ENCODE measurements at places on chromosomes 6 and 20.

- no peak for DNase-seq
Observed at GRCh38 chr6:136324686-136325380, 35.2 kb upstream of the BCLAF1 start.

DNA sequence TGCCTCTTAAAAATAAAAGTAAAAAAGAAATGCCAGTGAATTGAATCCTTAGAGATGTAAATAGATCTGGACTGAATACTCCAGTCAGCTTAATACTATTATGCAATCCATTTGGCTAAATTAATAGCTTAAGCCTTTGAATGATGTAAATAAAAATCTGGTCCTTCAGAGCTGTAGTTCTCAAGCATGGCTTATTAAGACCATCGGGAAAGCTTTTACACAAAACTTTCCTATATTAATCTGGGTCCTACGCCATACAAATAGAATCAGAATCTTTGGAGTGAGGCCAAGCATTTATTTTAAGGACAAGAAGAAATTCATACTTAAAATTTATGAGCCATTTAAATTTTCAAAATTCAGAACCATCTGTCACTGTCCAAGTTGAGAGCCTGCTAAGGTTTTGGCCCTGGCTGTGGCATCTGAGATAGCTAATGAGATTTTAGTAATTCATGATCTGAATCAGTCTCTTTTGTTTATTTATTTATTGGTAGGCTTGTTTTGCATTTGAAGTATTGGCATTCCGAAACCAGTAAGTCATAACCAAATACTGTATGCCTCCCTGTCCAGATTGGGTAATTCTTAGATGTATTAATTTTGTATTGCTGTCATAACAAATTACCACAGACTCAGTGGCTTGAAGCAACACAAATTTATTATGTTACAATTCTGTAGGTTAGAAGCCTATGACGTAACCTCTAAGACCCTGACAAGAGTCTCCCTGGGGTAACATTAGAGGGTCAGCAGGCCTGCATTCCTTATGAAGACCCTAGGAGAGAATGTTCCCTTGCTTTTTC lies 228.1 kb upstream of the RAB32 start:
- DNase-seq, result no peak

DNA sequence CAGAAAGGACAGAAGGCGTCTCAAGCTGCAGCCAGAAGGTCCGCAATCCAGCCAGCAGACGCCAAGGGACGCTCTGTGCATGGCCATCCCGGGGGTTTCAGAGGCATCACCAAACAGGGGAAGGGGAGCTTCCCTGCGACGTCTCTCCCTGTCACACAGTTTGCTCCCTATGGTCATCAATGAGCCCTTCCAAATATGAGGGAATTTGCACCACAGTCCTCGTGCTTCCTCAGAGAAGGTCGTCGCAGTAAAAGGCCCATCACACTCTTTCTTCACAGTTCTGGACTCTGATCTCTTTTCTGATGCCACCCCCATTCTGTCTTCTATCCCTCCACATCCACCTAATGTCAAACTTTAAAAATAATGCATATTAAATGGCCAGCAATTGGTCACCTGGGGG lies 10.2 kb upstream of the FOXC1 start:
- no peak for DNase-seq

DNA sequence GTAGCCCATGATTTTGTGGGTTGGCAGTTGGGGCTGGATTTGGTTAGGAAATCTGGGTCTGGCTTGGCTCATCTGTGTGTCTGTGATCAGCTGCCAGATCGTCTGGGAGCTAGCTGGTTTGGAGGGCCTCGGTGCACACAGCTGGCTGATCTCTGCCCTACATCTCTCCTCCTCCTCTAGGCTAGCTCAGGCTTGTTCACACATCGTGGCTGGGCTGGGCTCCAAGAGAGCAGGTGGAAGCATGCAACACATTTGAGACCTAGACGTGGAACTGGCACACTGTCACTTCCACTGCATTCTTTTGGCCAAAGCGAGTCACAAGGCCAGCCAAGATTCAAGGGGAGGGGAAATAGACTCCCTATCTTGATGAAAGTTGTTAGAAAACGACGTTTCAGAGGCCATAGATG lies 15.9 kb downstream of the NDUFAF5 start:
- peak; percentile 94 for DNase-seq

GRCh38 chr6:143937668-143937970 lies 70.4 kb downstream of the PLAGL1 start:
- no peak for DNase-seq

DNA sequence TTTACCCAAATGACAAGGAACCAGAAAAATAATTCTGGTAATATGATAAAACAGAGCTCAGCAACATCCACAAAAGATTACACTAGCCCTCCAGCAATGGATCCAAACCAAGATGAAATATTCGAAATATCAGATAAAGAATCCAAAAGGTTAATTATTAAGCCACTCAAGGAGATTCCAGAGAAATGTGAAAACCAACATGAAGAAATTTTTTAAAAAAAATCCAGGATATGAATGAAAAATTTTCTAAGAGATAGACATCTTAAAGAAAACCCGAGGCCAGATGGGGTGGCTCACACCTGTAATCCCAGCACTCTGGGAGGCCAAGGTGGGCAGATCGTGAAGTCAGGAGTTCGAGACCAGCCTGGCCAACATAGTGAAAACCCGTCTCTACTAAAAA lies 124.4 kb downstream of the CDK19 start:
- DNase-seq, result no peak

GRCh38 chr20:45289942-45290676 lies 16.5 kb upstream of the RBPJL start:
- no peak for DNase-seq

DNA sequence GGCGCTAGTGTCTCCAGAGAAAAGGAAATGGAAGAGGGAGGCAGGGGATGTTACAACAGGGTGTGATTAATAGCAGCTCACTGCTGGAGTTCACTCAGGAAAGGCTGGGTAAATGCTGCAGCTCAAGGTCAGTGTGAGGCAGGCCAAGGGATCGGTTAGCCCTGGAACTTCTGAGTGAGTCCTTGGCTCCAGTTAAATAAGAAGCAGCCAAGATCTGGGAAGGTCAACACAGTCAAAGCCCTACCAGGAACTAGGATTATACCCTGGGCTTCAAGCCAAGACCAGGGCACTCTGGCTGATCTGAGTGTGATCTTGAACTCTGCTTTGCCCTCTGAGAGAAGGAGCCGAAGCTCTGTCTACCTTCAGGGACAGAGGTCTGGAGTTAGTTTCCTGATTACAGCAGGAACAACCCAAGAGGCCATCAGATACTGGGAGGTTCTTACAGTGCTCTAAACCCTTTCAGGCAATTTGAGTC lies 44.3 kb downstream of the TPD52L1 start:
- DNase-seq, result peak; percentile 79

DNA sequence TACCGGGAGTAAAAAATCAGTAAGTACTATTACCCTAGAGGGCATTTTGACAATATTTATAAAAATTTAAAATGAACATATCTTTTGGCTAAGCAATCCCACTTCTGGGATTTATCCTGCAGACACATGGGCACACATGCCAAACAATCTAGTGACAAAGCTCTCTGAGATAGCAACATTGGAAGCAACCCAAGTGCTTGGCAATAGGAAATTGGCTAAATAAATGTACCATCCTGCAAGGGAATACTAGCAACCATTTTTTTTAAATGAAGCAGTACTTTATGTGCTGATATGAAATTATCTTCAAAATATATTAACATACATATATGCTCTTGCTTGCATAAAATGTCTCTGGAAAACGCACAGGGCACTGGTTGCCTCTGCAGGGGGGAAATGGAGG lies 133.8 kb downstream of the SNX5 start:
- DNase-seq, result no peak

GRCh38 chr6:115885636-115886366 lies 174.9 kb downstream of the FRK start:
- no peak for DNase-seq

DNA sequence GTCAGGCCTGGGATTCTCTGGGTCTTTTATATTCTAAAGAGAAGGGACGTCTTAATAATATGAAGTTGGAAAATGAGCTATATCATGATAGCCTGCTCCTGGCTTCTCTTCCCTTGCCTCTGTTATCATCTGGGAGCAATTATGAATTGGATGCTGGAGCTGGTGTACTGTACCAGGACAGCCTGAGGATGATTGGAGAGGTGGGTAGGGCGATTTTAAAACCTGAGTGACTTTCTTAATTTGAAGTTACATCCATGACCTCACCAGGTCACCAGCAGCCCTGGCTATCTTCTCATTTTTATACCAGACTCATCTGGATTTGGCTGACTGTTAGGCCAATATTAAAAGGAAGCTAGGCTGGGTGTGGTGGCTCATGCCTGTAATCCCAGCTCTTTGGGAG lies 317.6 kb downstream of the CLIC5 start:
- no peak for DNase-seq

GRCh38 chr6:16669227-16669626 lies 92.0 kb downstream of the ATXN1 start:
- no peak for DNase-seq

DNA sequence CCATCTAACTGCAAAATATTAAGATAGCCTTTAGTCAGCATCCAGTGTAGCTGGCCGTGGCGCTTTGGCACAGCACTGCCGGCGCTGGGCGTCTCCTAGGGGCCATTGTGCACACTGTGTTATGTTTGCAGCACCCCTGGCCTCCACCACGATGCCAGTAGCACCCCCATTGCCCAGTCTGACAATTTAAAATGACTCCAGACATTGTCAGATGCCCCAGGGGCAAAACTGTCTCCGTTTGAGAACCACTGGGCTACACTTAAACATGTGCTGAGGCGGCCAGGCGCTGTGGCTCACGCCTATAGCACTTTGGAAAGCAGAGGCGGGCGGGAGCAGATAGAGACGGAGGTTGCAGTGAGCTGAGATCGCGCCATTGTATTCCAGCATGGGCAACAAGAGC lies 6.0 kb upstream of the MTG2 start:
- DNase-seq, result no peak

DNA sequence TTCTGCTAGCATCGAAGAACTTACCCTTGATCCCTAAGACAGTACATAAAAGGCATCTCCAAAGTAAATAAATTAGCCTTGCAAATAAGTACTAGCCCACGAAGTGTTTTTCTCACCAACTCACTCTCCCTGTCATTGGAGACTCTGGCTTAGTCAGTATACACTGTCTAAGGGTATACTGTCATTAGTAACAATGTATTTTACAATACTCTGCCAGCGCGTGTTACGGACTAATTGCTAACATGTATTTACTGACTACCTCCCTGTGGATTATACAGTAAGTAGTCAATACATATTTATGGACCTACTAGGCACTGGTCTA lies 72.1 kb downstream of the NFATC2 start:
- no peak for DNase-seq

DNA sequence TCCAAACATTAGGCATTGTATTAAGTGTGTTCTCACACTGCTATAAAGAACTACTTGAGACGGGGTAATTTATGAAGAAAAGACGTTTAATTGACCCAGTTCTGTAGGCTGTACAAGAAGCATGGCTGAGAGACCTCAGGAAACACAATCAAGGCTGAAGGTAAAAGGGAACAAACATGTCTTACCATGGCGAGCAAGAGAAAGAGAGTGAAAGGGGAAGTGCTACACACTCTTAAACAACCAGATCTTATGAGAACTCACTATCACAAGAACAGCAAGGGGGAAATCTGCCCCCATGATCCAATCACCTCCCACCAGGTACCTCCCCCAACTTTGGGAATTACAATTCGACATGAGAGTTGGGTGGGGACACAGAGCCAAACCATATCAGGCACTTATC lies 86.6 kb upstream of the TOP1 start:
- DNase-seq, result no peak

DNA sequence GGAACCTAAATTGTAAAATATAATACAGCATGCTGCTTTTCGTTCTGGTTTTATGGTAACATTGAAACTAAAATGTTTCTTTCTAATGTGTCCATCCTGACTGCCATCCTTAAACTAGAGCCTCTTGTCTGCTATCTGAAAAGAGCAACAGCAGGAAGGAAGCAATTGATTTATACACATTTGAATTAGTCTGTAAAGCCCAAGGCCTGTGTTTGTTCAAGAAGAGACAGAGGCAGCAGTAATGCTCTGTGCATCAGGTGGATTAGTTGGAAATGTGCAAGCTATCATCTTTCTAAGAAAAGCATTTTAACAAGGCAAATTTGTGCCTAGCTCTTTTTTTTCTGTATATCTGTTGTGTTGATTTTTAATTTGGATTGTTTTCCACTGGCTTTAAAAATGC lies 128.6 kb downstream of the SCAF8 start:
- DNase-seq, result no peak

DNA sequence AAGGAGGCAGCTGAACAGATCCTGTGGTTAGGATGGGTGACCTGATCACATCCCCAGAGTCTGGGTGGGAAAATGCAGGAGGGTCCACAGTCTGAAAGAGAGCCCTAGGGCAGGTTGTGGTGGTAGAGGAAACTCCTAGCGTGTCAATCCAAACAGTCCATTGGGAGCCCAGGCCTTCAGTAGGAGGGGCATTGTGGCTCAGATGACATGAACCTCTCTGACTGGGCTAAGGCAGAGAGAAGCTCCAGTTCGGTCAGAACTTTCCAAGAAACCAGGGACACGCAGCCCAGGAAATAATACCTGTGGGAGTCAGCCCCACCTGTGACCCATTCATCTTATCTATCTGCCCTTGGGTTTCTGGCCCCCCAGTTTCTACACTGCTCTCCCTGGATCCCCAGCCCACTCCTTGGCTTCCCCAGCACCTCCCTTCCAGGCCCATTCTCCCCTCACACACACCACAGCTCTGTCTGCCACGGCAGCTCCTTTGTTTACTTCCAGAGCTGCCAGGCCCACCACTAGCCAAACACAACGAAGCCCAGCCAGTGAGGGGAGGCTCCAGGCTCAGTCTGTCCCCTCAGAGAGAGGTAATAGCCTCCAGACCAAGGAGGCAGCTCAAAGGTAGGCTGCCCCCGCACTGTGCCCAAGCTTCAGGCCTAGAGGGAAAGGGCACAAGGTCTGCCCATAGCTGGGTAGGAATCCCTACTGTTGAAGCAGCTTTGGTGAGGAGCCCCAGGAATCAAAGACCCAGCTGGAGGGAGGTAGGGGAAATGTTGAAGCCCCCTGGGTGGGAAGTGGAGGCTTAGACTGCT lies 6.2 kb downstream of the GDF5 start:
- DNase-seq, result no peak

DNA sequence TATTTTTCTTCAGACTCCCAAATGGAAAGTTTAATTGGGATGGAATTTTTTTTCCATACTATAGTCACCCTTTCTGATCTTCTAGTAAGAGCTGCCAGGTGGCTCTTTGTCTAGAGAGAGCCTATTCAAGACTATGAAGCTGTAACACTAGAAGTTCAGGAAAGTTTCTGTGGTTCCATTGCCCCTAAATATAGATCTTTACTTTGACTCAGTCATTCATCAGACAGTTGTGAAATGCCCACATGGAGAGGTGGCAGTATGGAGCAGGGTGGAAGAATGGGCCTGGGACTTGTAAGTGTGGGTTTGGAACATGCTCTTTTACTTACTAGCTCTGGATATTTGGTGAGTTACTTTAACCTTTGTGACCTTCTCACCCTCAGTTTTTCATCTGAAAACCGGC lies 87.8 kb downstream of the CTNNBL1 start:
- no peak for DNase-seq

DNA sequence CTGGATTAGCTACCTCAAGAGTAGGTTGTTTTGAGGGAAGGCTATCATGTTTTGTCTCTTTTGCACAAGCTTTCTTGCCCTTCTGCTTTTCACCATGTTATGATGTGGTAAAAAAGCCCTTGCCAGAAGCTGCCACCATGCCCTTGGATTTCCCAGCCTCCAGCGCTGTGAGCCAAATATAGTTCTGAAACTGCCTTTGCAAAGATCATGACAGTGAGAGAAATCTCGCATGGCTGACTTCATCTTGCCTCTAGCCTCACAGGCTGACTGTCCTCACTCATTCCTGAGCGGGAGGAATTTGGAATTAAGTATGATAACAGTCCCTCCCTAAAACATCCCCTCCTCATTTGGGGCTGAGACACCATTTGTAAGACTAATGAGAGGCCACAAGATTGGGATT lies 207.7 kb downstream of the BTBD9 start:
- DNase-seq, result no peak
